Stimulated activated CD4-positive, alpha-beta T cell treated with anti-CD3 and anti-CD28 coated beads, Interleukin-1b, Interleukin-23, amount 100 ng/mL, for 4 hours (primary cell): ENCODE measurements at places on chromosomes 6 and 20.

DNA sequence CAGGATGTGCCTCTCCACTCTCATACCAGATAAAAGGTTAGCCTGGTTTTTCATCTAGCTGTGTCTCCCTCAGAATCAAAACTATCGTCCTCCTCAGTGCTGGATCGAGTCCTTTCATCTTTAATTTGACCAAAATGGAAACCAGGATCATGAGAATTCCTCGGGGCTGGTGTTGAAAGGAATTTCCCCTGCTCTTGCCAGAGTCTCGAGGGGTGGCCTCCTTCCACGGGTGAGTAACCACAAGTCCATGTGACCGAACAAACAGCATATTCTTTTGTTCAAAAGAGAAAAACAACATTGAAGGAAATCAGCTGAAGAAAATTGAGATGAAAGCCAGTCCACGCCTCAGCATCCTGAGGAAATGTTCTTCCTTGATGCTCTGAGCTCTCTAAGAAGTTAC is 165.9 kb upstream of the CDYL start:
- DNase-seq = no peak

DNA sequence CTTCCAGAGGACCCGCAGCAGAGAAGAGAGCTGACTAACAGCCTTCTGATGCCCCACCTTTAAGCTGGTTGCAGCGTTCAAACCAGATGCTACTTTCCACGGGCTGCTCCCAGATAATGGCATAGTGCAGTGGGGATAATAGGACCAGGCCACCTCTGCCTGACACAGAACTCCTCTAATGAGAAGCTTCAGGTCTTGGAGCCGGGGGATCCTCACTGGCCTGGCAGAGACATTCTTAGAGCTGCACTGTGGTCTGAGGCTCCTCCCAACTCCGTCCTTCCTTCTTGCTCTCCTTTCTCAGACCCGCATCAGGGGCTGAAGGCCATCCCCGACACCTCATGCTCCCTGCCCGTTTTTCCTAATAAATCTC is 206.6 kb upstream of the MARCKS start:
- no peak for DNase-seq

DNA sequence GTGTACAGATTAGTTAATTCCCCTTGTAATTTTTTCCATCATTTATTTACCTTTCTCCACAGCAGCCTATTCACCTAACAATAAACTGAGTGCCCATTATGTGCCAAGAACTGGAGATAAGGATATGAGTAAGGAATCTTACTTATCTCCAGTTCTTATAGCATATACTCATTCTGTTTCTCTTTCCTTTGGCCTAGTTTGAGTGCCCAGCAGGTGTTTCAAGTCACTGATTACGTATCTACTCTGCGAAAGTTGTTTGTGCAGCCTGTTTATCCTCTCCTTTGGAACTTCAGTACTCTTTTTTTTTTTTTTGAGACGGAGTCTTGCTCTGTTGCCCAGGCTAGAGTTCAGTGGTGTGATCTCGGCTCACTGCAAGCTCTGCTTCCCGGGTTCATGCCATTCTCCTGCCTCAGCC is 17.3 kb upstream of the POU5F1 start:
- no peak for DNase-seq

DNA sequence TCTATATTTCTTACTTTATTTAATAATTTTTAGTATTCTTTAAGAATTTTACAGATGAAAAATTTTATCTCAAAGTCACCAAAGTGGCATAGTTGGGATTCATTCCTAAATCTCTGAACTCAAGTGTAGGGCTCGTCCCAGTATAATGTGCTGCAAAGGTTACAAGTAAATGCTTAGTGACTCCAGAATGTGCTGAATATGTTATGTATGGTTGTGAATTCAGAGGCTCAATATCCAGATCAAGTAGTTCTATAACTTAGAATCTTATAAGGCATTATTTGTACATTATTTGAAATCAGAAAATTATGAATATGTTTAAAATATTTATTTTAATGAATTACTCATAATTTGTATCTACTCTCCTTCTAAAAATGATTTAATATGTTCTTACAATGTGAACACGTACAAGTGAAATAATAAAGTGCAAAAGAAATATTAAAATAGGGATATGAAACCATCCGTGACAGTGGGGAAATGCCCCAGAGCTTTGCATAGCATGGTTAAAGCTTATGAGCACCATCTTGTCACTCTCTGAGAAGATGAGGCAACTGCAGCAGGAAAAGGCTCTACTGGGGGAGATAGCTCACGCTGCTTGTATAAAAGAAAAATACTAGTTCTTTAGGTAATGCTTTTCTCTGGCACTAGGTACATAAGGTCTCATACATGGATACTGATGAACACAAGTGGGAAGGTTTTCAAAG is 259.0 kb downstream of the FOXC1 start:
- no peak for DNase-seq

- DNase-seq = no peak
Measured at GRCh38 chr20:61757678-61758563, 307.8 kb downstream of the TAF4 start.
